ENCODE measurements at places on chromosomes 4 and X.

DNA sequence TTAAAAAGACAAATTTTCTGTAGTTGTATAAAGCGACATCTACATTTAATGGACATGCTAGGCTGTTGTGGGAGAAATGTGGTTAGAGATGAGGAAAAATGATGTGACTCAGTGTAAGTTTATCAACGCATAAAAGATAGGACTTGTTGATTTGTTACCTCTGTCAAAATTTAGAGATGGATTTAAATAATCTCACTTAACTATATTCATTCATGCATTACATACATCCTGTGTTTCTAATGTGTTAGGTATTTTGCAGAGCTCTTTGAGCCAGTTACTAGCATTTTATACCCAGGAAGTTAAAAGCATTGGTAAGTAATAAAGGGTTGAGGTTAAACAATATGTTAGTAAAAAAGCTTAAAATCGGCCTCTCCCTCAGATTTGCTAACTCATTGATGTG is 34.3 kb downstream of the METAP1 start:
- DNase-seq, result no peak

DNA sequence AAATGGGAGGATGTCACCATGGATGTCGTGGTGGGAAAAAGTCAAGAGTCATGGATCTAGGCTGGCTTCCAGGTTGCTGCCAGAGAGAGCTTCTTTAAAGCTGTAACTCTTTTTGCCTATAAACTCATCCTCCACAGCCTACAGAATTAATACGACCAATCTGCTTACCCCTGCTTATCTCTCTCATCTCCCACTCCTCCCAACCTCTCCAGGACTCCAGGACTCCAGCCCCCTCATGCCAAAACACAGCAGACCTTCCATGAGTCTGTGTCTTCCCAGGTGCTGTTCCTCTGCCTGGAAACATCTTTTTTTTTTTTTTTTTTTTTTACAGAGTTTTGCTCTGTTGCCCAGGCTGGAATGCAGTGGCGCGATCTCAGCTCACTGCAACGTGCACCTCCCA is 15.3 kb upstream of the SLC10A4 start:
- no peak for DNase-seq

DNA sequence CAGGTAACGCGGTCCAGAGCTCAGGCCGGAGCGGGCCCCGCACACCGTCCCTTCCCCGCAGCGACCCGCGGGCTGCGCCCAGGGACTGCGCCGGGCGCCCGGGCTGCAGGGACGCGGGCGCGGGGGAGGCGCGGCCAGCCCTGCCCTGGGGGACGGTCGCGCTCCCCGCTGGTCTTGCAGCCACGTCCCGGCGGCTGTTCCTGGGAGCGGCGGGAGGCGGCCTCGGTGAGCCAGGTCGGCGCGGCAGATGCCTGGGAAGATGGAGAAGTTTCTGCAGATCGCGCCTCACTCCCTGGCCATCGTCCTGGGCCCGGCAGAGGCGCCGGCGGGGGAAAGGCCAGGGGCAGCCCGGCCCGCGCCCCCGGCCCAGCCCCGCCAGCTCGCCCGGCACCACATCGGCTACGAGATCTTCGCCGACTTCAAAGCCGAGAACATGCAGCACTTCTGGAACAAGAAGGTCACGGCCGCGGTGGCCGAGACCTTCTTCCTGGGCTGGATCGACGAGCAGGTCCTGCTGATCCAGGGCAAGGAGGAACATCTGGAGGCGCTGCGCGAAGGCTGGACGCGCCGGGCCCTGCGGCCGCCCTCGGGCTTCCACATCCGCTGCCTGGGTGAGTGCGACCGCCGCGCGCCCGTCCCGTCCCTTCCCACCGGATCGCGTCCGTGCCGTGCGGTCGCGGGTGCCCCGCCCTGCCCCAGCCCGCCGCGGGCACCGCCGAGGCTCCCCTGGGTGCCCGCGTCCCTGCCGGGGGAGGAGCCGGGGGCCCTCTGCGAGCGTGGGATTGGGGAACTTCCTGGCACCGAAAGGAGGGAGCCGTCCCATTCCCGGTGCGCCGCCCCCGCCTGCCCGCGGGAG is 107.4 kb upstream of the STOX2 start:
- no peak for DNase-seq

DNA sequence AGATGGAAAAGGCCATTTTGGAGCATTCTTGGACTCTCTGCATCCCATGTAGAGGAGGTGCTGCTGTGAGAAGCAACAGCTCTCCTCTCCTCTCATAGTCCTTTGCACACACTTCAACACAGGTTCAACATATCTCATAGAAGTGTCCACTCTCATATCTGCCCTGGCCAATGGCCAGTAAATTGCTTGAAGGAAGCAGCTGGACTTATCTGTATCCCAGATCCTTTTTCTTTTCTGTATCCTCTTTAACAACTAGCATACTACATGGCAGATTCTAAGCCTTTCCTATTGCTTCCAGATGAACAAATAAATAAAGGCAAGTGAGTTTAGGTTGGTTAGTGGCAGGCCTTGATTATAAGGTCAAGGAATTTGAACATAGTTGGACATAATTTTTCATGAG is 122.0 kb downstream of the HS6ST2 start:
- no peak for DNase-seq

DNA sequence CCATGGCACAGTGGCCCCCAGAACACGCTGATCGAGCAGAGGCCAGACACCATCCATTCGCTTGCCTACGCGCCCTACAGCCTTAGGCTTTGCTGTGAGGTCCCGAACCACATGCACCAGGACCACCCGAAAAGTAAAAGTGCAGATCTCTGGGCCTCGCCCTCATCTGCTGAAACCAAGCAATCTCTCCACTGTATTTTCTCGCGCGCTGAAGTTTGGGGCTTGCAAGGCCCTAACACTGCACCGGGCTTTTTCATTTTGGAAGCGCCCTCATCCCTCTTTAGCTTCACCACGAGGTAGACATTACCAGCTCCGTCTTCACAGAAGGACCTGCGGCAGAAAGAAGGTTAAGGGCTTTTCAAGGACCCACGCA is 21.2 kb downstream of the NKX3-2 start:
- DNase-seq, result no peak

DNA sequence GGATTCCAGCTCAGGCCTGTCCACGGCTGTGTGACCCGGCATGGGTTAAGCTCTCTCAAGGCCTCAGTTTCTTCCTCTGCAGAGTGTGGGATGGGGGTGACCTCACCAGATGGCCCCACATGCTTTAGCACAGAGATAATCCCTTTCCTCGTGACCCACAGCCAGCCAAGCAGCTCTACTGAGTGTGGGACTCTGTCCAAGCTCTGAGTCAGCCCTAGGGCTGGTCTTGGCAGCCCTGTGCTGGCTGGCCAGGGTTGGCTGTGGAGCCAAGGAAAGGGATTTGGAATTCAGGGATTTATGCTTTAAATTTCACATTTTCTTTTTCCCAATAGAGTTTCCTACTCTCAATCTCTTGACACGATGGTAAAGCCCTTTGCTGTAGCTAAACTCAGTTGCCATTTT is 19.7 kb upstream of the SPON2 start:
- no peak for DNase-seq

GRCh38 chrX:2658585-2659292 is 32.4 kb upstream of the CD99 start:
- no peak for DNase-seq

DNA sequence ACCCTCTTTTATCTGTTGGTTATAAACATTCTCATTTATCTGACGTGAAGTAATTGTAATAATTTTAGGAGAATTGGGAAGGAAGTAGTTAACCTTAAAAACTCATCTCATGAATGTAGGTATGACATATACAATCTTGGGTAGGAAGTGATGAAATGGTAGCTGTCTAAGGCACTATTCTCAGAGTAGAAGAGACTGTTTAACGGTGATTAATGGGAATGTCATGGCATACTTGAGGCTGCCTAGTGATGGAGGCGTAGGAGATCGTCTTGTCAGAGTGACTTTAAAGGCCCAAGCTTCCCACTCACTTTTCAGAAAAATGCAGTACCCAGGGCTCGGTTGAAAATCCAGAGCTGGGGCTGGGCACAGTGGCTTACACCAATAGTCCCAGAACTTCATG is 19.4 kb upstream of the AGA start:
- DNase-seq, result no peak

DNA sequence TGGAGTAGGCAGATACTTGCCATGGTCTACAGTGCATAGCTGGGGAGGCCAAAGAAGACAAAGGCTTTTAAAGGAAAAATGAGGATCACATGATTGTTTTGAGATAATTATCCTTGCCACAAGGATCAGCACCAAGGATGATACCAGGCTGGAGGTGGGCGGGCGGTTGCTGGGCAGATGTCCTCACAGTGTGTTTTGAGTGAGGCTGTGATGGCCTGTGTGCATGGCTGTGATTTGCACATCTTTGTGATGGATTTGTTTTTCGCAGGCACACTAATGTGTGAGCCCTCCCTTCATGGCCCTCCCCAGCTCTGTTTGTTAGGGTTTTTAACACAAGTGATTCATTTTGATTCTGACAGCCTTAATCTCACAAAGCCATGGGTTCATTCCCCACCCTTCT is 46.8 kb downstream of the RGS12 start:
- no peak for DNase-seq

GRCh38 chrX:129000797-129001196 is 522.5 kb downstream of the SMARCA1 start:
- DNase-seq, result no peak

GRCh38 chr4:1200425-1201035 is 28.1 kb upstream of the SPON2 start:
- DNase-seq, result no peak

- no peak for DNase-seq
Observed at GRCh38 chrX:149114001-149114400, 391.1 kb downstream of the IDS start.

DNA sequence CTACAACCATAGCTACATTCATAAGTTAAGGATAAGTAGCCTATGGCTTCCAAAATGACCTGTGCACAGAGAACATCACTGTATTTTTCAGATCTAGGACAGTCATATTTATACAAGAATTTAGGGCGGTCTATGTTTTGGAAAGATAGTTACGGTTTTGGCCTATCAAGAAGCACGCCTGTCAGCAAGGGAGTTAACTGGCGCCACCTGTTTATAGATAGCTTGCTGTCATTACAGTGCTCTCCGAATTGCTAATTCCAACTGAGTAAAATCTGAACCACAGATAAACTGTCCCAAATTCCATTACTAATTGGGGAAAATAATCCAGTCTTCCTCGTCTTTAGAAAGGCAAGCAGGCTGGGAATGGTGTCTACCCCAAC is 646 bp downstream of the ABCB7 start:
- DNase-seq, result no peak

DNA sequence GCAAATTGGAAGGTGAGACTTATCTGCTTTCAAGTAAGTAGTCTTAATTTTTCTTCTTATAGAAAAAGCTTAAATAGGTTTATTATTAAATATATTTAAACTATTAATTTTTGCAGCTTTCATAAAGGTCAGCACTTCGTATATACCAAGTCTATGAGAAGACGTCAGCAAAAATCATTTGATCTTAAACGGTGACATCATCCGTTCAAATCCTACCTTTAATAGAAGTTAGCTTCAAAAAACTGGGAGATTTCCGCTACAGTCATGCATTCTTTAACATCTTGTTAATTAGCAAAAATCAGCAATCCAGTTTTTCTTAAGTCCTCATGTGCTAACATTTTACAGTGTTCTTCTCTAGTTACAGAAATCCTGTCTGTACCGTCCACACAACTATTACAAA is 49.9 kb upstream of the PGRMC1 start:
- DNase-seq, result no peak

- no peak for DNase-seq
Observed at GRCh38 chr4:32735856-32736590, 2015.9 kb downstream of the PCDH7 start.

DNA sequence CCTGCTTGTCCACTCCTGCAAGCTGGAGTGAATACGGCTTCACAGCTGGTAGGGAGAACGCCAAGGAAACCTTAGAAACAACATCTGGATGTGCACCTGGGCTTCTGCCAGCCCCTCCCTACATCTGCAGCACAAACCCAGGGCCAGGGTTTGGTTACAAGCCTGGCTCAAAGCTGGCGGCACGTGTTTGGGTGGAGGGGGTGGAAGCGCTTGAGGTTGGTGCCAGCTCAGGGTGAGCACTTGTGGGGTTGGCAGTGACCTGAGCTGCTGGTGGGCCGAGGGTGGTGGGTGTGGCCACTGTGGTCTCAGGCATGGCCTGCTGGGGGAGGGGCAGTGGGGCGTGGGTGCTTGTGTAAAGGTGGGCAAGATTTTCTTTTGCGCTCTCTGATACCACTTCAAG is 15.6 kb downstream of the ELF4 start:
- no peak for DNase-seq

DNA sequence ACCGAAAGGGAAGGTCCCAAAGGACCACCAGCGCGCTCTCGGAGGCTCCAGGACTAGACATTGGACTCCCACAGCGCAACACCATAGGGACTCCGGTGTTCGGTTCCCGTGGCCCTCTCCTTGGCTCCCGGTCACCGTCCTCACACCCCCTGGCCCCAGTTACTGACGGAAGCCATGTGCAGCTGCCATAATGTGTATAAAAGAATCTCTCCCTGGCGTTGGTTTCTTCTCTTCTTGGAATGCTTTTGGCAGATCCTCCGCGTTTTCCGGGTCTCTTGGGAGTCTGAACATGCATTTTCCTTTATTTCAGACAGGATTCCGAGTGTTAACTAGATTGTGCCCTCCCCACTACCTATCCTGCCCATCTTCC is 69.8 kb downstream of the FBXO8 start:
- DNase-seq, result no peak

- no peak for DNase-seq
Observed at GRCh38 chr4:158020734-158021346, 152.0 kb downstream of the GASK1B start.

- DNase-seq, result no peak
Observed at GRCh38 chr4:164935363-164935762, 42.1 kb downstream of the TRIM61 start.

DNA sequence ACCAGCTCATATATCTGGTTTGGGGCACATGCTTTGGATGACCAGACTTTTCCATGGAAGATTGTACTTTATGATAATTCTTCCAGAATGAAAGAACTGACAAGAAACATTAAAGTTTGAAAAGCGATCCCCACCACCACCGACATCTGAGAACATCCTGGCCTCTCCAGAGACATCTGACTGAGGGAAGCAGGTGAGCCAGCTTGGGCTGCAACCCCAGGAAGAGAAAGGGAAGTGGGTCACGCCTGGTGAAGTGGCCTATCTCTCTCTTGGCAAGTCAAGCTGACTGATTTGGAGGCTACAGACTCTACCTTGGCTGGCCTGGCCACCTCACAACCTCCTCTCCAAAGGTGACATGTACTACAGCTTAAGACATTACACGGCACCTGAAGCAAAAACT is 20.7 kb downstream of the PARM1 start:
- DNase-seq, result no peak

DNA sequence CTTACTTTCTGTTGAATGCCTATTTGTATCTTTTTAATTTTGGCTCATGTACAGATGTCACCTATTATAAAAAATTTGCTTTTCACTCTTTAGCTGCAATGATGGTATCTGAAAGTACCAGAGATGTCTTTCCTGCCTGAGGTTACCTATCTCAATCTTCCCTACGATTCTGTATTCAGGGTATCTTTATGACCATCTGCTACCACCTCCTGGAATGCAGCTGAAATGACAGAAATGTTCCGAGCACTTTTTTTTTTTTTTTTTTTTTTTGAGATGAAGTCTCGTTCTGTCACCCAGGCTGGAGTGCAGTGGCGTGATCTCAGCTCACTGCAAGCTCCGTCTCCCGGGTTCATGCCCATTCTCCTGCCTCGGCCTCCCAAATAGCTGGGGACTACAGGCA is 136.4 kb downstream of the REPS2 start:
- DNase-seq, result no peak
